ENCODE measurements at places on chromosomes 3 and 15.
A peak's percentile ranks its signal among the peaks of the same experiment; 100 is the strongest.

DNA sequence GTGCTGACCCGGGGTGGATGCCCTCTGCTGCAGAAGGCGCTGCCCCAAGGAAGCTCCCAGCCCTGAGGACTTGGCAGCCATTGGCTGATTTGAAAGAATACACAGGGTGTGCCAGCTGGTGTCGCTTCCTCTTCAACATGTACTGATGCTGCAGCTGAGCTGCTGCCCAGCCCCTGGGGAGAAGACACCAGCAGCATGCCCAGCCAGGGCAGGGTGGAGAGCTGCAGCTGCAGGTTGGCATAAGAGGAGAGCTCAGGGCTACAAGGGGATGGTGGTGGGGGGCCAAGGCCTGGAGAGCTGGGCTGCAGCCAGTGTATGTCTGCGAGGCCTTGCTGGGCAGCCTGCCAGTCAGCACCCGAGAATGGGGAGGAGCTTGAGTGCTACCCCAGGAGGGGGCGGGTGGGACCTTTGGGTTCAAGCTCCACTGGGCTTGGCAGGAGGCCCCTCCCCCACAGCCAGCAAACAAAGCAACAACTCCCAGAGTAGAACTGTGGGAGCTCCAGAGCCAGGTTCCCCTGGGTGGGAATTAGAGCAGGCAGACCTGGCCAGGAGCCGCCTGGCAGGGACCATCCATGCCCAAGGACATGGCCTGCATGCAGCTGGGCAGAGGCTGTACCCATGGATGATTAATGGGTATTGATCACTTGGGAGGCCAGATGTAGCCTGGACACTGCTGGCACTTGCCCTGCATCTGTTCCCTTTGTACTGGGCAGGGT lies 9.2 kb upstream of the SEMA4B start:
- DNase-seq: peak; percentile 80

DNA sequence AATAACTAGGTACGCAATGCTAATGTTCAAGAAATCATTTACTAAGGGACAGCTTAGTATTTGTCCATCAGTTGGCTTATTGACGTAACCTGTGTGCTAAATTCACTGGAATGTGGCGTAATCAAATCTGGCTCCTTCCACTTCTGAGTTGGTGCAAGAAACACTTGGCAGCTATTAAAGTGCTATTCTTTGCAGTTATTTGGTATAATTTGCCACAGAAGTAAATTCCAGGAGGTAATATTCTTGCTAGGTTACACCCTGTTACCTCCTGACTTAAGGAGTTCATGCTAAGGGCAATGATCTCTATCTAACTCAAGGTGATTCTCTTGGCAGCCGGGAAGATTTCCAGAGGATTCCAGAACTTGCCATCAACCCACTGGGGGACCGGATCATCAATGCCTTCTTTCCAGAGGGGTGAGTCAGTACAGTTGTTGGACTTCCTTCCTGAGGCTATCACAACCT lies 25.5 kb downstream of the CHP1 start:
- DNase-seq: no peak

DNA sequence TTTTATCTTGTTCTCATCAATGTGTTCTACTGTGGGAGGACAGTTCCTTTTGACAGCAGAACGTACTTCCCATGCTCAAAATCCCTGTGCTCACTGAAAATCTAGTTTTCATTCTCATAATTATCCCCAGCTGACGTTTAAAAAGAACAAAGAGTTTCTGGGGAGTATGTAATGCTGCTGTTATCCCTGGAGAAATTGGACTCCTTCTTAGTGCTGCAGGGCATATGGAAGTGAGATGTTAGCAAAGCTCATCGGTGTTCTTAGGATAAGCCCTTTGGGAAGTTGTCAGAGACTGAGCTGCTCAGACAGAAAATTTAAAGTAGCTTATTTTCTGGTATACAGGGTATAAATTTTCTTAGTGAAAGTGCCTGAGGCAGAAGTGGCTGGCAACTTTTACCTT lies 66.5 kb downstream of the CDAN1 start:
- DNase-seq: peak; percentile 24

DNA sequence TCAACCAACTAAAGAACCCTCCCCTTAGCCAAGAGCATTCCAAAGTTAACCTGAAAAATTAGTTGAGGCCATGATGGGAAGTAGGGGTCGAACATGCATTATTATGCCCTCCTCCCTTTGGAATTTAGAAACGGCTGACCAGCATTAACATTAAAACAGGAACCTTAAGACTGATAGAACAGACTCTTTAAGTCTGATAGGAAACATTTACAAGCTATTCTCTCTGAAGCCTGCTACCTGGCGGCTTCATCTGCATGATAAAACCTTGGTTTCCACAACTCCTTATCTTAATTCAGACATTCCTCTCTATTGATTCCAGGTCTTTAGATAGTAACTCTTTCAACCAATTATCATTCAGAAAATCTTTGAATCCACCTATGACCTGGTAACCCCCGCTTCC lies 331.0 kb downstream of the CGGBP1 start:
- no peak for DNase-seq

DNA sequence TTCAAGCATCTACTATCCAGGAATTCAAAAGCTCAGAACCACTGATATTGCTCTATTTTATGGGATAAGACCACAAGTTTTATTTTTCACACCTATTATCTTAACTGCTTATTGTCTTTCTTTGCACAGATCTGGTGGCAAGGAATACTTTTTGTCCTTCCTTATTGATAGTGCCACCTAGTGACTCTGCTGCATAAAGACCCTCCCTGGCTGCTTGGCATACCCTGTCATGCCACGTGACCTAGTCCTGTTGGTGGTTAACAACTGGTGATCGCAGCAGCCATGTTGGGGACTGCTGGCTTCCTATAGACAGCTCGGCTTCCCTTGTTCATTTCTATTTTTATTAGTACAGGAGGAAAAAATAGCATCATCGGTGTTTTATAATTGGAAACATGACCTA lies 236.3 kb downstream of the MEX3B start:
- peak; percentile 24 for DNase-seq

GRCh38 chr3:27590437-27591298 lies 106.5 kb upstream of the SLC4A7 start:
- DNase-seq: no peak

GRCh38 chr3:172658344-172659245 lies 52.3 kb downstream of the NCEH1 start:
- DNase-seq: peak; percentile 60

DNA sequence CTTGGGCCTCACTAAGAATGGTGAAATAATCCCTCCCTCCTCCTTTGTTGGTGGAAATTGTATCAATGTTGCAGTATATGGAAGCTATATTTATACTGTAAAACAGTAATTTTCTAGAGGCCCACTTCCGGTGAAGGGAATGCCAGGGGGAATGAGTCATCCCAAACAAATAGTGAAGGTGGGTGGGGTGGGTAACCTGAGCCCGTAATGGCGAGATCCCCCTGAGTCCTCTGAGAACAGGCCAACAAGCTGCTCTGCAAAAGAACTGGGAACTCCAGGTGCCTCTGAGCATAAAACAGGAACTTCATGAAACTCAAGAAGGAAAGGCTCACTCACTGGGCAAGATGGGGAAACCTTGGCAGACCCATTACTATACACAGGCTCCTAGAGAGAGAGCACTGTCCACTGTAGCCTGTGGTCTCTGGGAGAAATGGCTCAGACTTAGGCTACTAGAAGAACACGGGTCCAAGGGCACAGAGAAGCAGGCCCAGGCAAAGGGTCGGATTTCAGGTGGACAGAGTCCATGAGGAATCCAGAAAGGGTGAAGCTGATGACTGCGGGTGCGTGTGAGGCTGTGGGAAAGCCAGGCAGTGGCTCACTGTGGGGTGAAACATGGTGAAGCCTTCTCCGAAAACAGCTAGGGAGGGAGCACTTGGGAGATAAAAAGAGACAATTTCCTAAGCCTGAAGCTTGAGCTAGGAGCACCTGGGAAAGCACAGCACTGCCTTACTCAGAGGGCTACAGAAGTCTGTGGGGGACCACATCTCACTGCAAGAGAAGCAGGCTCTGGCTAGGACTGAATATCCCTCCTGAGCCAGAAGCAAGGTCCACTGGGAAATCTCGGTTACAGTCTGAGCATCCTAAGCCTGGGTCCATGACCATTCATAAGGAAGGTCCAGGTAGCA lies 19.8 kb downstream of the LARP6 start:
- peak; percentile 17 for DNase-seq

DNA sequence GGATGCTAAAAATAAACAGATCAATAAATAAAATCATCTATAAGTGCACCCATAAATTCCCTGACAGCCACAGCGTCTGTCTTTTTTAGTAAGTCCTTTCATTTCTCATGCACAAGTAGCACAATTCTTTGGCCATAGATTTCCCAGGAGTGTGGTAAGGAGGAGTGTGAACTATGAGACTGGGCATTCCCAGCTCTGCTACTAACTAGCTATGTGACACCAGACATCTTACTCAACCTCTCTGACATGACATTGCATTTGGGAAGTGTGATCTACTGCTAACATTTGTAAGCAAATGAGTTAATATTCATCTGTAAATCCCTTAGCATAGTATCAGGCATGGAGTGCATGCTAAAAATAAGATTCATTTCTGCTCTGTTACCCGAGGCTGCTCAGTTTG lies 301.7 kb downstream of the NTRK3 start:
- DNase-seq: no peak

- no peak for DNase-seq
These were observed 15.8 kb downstream of the ABHD17C start for GRCh38 chr15:80710635-80711554.

DNA sequence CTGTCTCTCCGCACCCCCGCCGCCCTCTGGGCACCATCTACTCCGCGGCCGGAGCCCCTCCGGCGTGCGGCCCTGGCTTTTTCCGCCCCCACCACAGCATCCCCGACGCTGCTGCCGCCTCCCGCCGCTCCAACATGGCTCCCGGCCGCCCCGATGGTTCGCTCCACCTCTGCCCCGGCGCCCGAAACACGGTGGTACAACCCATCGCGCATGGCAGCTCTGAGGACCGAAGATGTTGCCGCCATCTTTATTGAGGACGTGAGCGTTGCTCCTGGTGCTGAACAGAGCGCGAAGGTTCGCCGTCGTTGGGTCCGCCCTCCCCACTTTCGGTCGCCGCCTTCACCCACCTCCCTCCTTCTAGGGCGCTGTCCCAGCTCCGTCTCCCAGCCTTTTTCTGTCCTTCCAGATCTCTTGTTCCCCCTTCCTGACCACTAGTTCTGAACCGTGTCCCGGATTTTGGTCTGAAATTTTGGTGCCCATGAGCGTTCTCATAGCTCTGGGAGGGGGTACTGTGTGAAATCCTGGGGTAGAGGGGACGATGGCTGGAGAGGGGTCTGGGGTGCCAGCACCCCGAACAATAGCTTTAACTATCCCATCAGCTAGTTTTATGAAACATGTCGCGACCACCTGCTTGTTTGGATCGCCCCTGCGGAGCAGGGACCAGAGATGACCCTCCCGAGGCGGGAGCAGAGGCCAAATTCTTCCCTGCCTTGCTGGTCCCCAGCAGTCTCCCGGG lies at the start of gene CELSR3:
Gene CELSR3, minus strand, starts transcription at position 134 of the 736 bp plus-strand sequence. CDS start 252 bp downstream, outside the sequence.
- peak; percentile 93 for DNase-seq

GRCh38 chr3:183132409-183132808 lies 30.1 kb downstream of the LAMP3 start:
- no peak for DNase-seq

- no peak for DNase-seq
These were observed 860.5 kb downstream of the DIPK2A start for GRCh38 chr3:144831955-144832716.

DNA sequence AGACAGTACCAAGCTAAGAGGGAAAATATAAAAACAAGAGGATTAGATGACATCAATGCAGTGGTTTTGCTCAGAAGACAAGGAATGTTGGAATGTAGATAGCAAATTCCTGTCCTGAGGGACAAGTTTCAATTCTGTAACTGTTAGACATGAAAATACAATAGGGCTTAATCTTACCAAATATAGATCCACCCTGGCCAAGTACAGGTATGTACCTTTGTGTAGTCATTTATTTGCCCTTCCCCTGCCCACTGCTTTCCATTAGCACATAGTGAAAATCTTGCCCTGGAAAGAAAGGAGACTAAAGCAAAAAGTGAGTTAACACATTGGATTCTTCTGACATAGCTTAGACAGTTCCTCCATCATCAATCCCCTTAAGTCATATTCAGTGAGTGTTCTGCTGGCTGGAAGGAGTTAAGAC lies 389.0 kb upstream of the THBS1 start:
- DNase-seq: no peak

GRCh38 chr3:143105170-143105569 lies 14.4 kb upstream of the CHST2 start:
- DNase-seq: no peak

GRCh38 chr15:82803793-82804574 lies 1.9 kb downstream of the FSD2 start:
- no peak for DNase-seq
